ENCODE measurements at places on chromosomes 16 and 17. TPM values are rescaled to one million over a fixed set of nuclear protein-coding genes. Genes with fewer than 3 reads are reported as not detected.
A peak's percentile ranks its signal among the peaks of the same experiment; 100 is the strongest.

DNA sequence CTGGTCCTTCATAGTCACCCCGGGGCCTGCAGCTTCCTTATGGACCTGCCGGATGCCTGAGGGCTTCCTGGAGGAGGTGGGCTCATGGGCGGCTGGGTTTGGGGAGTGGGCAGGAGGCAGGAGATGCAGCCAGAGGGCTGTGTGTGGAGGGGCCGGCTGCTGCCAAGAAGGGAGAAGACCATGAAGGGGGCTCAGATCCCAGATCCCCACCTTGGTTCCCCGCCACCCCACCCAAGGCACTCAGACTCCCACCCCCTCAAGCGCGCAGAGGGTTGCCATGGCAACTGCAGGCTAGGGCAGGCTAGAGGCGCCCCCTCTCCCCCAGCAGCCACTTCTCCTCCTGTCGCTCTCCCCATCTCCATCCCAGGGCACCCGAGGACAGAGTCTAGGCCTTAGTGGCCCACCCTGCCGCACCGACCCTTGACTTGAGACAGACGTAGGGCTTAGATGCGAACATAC is 104.5 kb downstream of the CRLF3 start:
- no peak for DNase-seq

GRCh38 chr17:18146259-18146658 is 37.4 kb upstream of the ALKBH5 start:
- no peak for DNase-seq

The DNAH3 gene
- polyA plus RNA-seq = 0.40 TPM

- DNase-seq = no peak
Observed at GRCh38 chr16:76222853-76223252, 54.3 kb upstream of the CNTNAP4 start.

GRCh38 chr17:82780971-82781893 is 29.4 kb downstream of the TBCD start:
- no peak for DNase-seq

DNA sequence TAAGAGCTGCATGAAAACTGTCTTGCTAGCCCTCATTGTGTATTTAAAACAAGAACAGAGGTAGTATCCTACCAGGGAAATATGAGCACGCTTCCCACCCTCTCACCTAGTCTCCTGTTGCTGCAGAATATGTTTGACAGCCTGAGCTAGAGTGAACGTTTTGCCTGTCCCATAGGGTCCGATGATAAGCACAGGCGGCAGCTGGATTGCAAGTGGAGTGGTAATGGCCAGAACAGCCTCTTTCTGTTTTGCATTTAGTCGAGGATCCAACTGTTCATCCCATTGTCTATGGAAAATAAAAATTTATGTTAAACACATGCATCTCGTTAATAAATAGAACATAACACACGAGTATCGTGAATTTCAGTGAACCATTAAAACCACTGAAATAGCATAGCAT is 84.2 kb downstream of the HELZ start:
- DNase-seq = no peak

GRCh38 chr17:19629449-19629848 is 19.1 kb upstream of the ALDH3A2 start:
- no peak for DNase-seq

The KRT32 gene
- not detected for polyA plus RNA-seq

The TBC1D3H gene
- polyA plus RNA-seq = not detected

The SCGB1C2 gene
- polyA plus RNA-seq = 0.35 TPM

DNA sequence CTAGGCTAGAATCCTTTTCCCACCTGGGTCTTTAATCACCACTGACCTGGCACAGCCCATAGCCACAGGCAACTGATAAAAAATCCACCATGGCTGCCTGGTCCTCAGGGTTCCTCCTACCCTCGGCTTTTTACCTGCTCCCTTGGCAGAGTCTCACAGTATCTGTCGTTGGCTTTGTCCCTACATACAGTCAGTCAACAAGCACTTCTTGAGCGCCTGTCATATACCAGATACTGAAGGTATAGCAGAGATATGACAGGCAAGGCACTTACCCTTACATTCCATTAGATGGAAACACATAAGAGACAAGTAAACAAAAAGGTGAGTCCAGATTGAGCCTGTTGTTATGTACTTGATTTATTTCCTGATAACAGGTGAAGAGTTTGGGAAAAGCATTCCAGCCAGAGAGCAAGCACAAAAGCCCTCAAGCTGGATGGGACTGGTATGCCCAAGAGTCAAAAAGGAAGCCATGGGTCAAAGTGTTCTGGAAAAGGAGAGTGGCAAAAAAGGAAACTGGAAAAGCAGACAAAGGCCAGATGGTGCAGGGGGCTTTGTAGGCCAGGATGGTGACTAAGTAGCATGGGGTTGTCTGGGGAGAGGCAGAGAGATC is 247.0 kb downstream of the CHD9NB start:
- DNase-seq = no peak

- no peak for DNase-seq
Observed at GRCh38 chr17:74304184-74304583, 21.8 kb upstream of the KIF19 start.

The CIBAR2 gene
- polyA plus RNA-seq = 0.27 TPM

GRCh38 chr16:72876221-72876620 is 171.7 kb downstream of the ZFHX3 start:
- no peak for DNase-seq

GRCh38 chr17:75619506-75620431 is 13.5 kb upstream of the SMIM5 start:
- DNase-seq = no peak

DNA sequence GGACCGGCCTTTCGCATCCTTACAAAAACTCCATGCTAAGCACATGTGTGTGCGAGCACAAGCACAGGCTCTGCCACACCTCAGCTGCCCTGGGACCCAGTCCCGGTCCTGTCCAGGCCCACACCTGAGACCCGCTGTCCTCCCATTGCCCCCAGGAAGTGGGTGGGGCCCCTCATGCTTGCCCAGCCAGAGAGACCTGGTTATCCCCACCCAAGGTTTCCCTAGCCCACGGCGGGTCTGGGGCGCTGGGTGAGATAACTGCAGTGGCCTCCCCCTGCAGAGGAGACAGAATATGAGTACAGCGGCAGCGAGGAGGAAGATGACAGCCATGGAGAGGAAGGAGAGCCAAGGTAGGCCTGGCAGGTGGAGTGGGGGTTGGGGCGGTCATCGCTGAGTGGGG is 12.5 kb upstream of the C17orf107 start:
- no peak for DNase-seq

GRCh38 chr17:75530837-75531720 is 5.6 kb downstream of the LLGL2 start:
- no peak for DNase-seq

DNA sequence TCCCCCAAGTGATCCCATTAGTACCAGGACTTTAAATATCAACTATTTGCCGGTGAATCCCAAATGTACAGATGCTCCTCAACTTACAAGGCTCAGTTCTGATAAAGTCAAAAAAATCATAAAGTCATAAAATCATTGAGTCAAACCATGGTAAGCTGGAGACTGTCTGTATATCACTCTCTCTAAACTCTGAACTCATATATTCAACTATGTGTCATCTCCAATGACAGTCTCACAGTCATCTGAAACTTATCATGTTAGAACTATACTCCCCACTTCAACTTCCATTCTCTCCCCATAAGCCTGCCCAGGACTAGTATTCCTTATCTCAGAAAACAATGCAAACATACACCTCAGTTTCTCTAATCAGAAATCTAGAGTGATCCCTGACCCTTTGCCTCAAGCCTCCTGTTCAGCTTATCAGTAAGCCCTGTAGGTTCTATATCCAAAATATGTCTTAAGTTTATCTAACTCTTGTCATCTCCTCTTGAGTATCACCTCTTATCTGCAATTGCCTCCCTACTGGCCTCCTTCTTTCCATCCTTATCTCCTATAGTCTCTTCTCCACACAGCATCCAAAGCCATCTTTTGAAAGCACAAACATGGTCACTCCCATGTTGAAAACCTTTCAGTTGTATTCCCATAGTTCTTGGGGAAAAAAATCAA is 55.0 kb downstream of the SSH2 start:
- no peak for DNase-seq

The TEKT1 gene
- 0.62 TPM for polyA plus RNA-seq

The NPIPA5 gene
- 49.4 TPM for polyA plus RNA-seq

The SULT1A4 gene
- 28.7 TPM for polyA plus RNA-seq

DNA sequence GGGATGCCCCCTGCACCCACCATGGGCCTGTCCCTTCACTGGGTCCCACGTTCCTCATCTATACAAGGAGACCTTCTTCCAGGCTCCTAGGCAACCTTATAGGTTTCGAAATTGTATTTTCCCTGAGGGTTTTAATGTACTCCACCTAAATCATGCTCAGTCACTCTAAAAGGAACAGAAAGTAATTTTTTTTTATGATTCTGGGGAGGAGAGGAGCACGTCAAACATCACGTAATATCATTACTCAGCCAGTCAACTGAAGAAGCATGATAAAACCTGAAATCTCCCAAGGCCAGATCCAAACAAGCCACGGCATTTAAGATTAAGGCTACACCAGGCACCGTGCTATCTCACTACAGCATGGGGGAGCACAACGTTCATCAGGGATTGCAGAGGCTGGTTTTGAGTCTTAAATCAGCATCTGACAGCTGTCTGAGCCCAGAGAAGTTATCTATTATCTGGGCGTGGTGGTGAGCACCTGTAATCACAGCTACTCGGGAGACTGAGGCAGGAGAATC is 3.9 kb upstream of the TMEM114 start:
- no peak for DNase-seq

- DNase-seq = no peak
Observed at GRCh38 chr17:76982408-76983074, 114.3 kb downstream of the MGAT5B start.

DNA sequence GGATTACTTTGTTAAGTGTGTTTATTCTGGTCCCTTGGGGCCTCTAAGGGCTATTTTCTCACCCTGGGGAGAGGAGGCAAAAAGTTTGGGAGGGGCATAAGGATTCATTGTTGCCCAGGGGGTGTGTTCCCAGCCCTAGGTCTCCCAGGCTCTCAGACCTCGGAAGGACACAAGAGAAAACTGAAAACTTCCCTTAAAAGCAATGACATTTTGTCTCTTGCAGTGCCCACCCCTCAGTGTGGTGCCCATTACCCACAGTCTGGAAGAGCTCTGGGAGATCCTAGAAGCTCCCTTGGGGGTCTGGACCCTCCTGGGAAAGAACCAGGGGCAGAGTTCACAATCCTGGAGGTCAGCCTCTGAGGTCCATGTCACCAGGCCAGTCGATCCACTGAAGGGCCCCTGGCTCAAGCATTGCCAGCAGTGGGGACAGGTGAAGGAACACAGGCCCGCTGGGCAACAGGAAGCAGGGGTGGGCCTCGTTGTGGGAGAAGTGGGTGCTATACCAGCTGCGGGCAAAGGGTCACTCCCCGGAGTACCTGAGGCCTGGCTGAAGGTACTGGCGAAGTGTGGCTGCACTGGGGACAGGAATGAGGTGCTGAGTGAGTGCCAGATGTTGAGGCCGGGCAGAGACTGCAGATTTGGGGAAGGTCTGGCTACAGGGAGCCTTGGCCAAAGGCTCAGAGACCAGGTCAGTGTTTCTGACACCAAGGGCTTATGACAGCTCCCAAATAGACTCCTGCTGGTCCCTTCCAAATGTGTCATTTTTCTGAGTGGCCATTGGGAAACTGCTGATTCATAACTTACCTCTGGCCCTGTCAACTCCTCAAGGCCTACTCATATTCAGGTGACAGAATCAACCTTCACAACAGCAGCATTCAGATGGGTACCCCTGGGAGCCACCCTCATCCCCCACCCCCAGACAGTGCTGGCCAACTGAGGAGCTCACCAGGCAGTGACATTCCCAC is 4.6 kb upstream of the ZNF747 start:
- DNase-seq = no peak

DNA sequence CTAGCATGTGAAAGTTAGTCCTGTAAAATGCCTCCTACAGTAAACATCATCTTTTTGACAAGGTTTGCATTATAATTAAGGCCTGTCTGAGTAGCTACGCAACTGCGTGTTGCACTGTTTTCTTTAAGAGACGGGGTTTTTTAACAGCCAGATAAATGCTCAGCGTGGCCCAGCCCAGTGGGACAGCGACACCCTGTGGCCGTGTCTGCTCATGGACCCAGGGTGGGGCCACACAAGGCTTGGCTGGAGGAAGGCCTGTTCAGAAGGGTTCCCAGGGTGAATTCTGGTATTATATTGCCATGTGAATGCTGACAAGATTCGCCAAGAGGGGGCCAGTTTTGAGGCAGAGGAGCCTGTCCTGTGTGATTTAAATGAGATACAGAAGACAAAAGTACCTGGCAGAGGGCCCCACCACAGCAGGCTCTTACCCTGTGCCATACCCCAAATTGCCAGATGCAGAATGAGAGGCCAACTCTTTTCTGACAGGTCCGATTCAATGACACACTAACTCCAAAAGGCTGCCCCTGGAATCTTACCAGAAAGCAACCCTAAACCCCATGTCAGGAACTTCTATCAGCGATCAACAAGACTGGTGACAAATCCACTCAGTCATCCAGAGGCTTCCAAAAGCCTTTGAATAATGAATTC is 65.9 kb upstream of the IRX6 start:
- peak; percentile 57 for DNase-seq

The PDILT gene
- 0.33 TPM for polyA plus RNA-seq

DNA sequence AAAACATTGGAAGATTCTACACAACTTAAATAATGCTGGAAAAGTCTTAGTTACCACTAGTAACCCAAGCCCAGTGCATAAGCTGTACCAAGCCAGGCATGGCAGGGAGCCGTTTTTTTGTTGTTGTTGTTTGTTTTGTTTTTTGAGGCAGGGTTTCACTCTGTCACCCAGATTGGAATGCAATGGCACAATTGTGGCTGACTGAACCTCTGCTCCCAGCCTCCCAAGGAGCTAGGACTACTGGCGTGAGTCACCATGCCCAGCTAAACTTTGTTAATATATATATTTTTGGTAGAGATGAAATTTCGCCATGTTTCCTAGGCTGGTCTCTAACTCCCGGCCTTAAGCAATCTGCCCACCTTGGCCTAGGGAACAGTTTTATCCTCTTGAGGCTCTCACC is 564 bp upstream of the TMIGD1 start:
- DNase-seq = no peak

The LPO gene
- 0.17 TPM for polyA plus RNA-seq

DNA sequence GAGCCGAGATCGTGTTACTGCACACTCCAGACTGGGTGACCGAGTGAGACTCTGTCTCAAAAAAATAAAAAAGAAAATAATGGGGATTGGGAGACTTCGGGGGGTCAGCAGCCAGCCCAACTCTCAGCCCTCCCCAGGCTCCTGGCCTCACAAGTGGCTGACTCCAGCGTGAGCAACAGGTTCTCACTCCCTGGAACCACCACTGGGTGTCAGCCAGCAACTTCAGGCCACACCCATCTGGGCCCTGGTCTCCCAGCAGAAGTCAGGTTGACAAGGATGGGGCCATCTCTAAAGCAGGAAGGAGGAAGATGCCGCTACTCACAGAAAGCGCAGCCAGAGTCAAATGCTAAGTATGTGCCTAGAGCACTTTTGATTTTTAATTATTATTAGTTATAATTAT is 139.4 kb downstream of the C16orf78 start:
- DNase-seq = no peak

GRCh38 chr17:46874906-46875305 is 23.5 kb downstream of the WNT9B start:
- no peak for DNase-seq

- peak; percentile 92 for DNase-seq
Observed at GRCh38 chr17:8152112-8152775, at the start of gene PER1. TSS of gene PER1 (minus strand) at chr17:8152404. CDS start at chr17:8150706, 1,698 bp downstream.

GRCh38 chr17:46151762-46152161 is 41.5 kb downstream of the KANSL1 start:
- DNase-seq = no peak

The MILR1 gene
- 2.5 TPM for polyA plus RNA-seq

- DNase-seq = no peak
Observed at GRCh38 chr16:66425651-66426050, 1.4 kb upstream of the BEAN1 start.

GRCh38 chr17:27651411-27652345 is 20.7 kb downstream of the LGALS9 start:
- DNase-seq = peak; percentile 34

Data from left kidney (tissue), 8 donors.